ENCODE measurements at places on chromosomes 5 and 9. TPM values are rescaled to one million over a fixed set of nuclear protein-coding genes. Genes with fewer than 3 reads are reported as not detected.

DNA sequence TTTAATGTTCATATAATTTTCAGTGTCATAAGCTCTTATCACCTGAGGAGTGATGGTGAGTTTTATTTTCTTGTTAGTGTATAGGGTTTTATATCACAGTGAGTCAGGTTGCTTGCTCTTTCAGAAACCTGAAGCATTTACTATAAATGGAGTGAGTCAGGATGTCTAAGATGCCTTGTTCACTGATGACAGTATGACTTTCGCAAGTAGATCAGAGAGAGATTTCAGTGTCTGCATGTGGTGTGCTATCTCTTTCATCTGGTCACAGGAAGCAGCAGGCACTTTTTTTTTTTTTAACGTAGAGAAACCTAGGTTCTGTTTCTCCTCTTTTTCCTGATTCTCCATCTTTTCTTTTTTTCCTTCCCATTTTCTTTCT, 237.1 kb downstream of the DMRTA1 start:
- DNase-seq = no peak

DNA sequence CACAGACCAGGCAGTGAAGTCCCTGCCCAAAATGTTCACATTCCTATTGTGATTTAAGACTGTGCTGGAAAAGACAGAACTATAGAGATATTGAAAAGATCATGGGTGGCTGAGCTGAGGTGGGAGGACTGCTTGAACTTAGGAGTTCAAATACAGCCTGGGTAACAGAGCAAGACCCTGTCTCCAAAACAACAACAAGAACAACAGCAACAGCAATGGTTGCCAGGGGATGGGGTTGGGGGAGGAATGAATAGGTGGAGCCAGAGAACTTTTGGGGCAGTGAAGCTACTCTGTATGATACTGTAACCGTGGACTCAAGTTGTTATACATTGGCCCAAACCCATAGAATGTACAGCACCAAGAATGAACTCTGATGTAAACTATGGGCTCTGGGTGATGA, 88.2 kb downstream of the DCP2 start:
- no peak for DNase-seq

GRCh38 chr5:65736011-65736410, 14.0 kb downstream of the NLN start:
- DNase-seq = no peak

GRCh38 chr9:27491154-27491553, 32.9 kb upstream of the IFNK start:
- DNase-seq = no peak

DNA sequence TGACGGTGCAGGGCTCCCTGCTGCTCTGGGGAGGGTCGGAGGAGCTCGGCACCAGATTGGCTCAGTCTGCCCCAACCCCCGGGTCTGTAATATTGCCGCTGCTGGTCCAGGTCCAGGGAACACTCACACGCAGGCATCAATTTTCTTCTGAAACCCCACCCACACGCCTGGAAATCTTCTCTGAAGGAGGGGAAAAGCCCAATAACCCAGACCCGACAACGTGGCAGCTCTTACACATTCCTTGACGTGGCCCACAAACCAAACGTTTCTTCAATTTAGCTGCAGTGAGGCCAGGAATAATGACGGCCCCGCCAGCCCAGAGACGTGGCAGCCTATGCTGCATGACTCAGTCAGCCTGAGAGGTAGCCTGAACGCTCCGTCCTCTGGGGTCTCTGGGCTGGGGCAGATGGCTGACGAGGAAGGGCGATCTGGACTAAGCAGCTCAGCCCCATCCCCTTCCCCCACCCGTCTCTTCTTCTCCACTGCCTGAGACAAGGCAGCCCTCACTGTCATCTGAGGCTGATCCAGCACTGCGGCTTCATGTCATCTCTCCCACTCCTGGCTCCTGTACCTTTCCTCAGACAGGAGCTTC, 9.9 kb upstream of the SPARC start:
- peak; percentile 86 for DNase-seq

Gene ANKRD34B
- 0.16 TPM for polyA plus RNA-seq

- no peak for DNase-seq
Measured at GRCh38 chr5:122321921-122322320, 9.9 kb downstream of the SNCAIP start.

Gene PCDHA9
- polyA plus RNA-seq = not detected

DNA sequence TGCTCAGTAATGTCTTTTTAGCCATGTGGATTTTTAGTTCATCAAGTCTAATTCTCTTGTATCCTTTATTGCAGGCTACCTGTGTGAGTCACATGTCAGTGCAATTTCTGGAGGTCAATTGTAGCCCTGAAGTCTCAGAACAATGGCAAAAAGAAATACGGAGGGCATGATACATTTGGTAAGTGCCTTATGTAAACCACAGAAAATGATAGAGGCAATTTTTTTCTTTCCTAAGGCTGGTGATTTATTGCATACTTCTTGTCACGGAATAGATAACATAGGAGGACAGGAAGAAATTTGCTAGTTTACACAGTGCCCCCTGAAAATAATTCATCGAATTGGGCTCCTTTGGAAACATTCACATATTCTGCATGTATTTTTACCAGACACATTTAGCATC, 235.9 kb downstream of the DMRTA1 start:
- no peak for DNase-seq

Gene PCDHA1
- 0.10 TPM for polyA plus RNA-seq

Gene PCDHGA9
- polyA plus RNA-seq = 3.3 TPM

Gene ARL14EPL
- polyA plus RNA-seq = not detected

DNA sequence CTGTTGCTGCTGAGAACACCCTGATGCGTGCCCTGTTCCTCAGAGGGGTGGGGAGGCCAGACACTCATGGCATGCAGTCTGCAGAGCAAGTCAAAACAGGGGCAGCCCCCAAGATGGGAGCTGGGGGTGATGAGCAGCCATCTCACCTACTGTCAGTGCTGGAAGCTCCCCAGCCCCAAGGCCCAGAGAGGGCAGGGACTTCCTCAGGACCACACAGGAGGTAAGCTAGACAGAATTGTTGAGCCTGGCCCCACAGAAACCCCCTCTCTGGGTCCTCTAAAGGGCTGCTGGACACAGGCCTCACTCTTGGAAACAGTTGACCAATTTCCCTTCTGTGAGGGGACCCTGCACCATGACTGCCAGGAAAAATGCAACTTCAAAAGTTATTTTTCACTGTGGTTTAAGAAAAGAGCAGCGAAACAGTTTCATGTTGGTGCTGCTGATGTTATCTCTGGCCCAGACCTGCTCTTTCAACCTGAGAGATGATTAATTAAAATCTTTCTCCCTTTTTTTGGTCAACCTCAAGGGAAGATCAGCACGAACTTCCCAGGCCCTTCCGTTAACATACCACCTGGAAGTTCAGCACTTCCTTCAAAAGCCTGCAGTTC, 9.6 kb downstream of the CSF2 start:
- DNase-seq = no peak

Gene TPPP
- polyA plus RNA-seq = 9.2 TPM

Gene SPEF2
- polyA plus RNA-seq = 8.9 TPM

Gene F2R
- polyA plus RNA-seq = 16.6 TPM

Data from forelimb muscle (tissue), 1 donor.